ENCODE measurements at places on chromosomes 7 and 10. TPM values are rescaled to one million over a fixed set of nuclear protein-coding genes. Genes with fewer than 3 reads are reported as not detected.

The VCL gene
- total RNA-seq = 186 TPM

The SLC26A5 gene
- total RNA-seq = not detected

The UNC5B gene
- total RNA-seq = 9.3 TPM

The HHEX gene
- total RNA-seq = 7.1 TPM

The EGFR gene
- total RNA-seq = 47.2 TPM

The IL15RA gene
- total RNA-seq = 3.7 TPM

The HKDC1 gene
- total RNA-seq = 0.38 TPM

The NUTM2D gene
- total RNA-seq = 0.28 TPM

The CDHR3 gene
- 2.5 TPM for total RNA-seq

The STRIP2 gene
- 5.2 TPM for total RNA-seq

The POLR2J3 gene
- 18.9 TPM for total RNA-seq

The PDE6C gene
- not detected for total RNA-seq

The RASSF4 gene
- total RNA-seq = 20.6 TPM

The PTPN20 gene
- total RNA-seq = 1.3 TPM

The HMX3 gene
- not detected for total RNA-seq

The CALML3 gene
- not detected for total RNA-seq

The RBM20 gene
- total RNA-seq = 0.19 TPM

The CHST15 gene
- total RNA-seq = 1.7 TPM

The HOXA10 gene
- total RNA-seq = not detected

The NODAL gene
- not detected for total RNA-seq

The ZNF22 gene
- total RNA-seq = 12.1 TPM

The ADAM8 gene
- total RNA-seq = 0.85 TPM

The CHRM2 gene
- under 0.01 TPM for total RNA-seq

The CCDC3 gene
- 4.5 TPM for total RNA-seq

The PDLIM1 gene
- 26.3 TPM for total RNA-seq

The TUBB8 gene
- total RNA-seq = not detected

The VWDE gene
- 0.19 TPM for total RNA-seq

The C10orf71 gene
- total RNA-seq = not detected

The MRLN gene
- total RNA-seq = not detected

The CH25H gene
- 1.4 TPM for total RNA-seq

The ITIH5 gene
- total RNA-seq = 1.4 TPM

The MEST gene
- 384 TPM for total RNA-seq

The VPS37D gene
- total RNA-seq = 2.3 TPM

The NACAD gene
- 0.38 TPM for total RNA-seq

The NPC1L1 gene
- under 0.01 TPM for total RNA-seq

The HNRNPF gene
- 334 TPM for total RNA-seq

The PODXL gene
- total RNA-seq = 29.1 TPM

The SRGN gene
- 2,025 TPM for total RNA-seq

The AKR1C3 gene
- total RNA-seq = 91.6 TPM

The PTF1A gene
- not detected for total RNA-seq

The BHLHA15 gene
- 0.77 TPM for total RNA-seq

The ELAPOR2 gene
- 7.1 TPM for total RNA-seq

The SLC26A4 gene
- 1.7 TPM for total RNA-seq

The HMX2 gene
- not detected for total RNA-seq

The IPMK gene
- 6.9 TPM for total RNA-seq

The ZNF117 gene
- 14.4 TPM for total RNA-seq

The CPEB3 gene
- total RNA-seq = 0.85 TPM

The TMEM139 gene
- not detected for total RNA-seq

The NUTM2A gene
- 0.28 TPM for total RNA-seq

The LRRC18 gene
- not detected for total RNA-seq

The KNDC1 gene
- total RNA-seq = 0.85 TPM

The FBH1 gene
- total RNA-seq = 117 TPM

The MYO1G gene
- under 0.01 TPM for total RNA-seq

Measured in regular cardiac myocyte (primary cell).